ENCODE measurements at places on chromosomes 5 and 9.

DNA sequence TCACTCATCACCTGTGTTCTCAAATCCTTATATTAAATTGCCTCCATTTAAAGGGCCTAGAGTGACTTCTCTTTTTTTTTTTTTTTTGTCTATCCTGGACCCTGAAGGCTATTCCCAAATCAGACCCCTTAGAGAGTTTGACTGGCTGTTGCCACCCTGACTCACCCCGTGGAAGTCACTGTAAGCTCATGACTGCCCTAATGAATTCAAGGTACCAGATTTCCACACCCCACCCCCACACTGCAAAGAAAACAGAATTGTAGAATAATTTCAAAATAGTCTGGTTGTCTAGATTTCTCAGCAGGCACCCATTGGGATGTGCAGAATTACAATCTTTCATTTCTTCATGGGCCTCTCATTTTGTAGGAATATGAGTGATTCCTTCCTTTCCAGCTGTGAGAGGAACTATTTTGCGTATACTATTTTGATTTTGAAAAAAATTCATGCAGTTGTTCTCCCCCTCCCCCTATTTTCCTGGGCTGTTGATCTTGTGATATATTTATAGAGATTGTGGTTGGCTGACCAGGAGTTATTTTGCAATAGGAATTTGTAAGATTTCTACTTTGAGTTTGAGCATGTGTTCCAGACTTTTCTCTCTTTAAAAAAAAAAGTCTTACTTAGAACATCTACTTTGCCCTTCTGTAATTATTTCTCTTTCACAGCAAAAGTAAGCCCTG lies 79.1 kb downstream of the ZNF618 start:
- DNase-seq: no peak

- DNase-seq: peak; percentile 2
Measured at GRCh38 chr9:3080951-3081350, 237.1 kb upstream of the PUM3 start.

GRCh38 chr5:137292461-137293027 lies 206.6 kb downstream of the SPOCK1 start:
- no peak for DNase-seq

DNA sequence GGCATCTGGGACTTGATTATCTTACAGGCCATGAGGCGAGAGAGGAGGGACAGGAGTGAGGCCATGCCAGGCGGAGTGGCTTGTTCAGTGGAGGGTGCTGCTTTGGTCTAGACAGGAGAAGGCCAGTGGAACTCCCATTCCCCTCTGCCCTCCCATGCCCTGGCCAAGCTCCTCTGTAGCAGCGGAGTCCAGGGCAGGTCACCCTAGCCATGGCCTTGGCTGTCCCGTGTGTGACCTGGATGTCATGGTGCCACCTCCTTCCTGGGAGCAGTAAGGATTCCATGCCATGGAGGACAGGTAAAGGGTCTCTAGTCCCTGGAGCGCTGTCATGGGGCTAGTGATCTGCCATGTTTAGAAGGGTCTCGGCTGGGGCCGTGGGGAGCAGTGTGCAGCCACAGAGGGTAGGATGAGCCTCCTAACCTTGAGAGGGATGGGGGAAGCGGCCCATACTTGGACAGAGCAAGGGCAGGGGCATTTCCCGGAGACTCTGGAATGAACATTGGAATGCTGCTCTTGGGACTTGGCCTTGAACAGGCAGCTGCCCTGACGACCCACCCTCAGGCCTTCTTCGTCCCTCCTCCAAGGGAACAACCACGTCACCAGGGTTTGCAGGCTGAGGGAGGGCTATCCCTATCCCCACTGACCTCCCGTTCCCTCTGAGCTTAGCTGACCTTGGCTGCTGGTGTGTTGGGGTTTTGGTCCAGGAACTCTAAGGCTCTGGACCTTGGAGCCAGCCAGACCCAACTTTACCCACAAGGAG lies 100.4 kb downstream of the DAB2IP start:
- DNase-seq: no peak

DNA sequence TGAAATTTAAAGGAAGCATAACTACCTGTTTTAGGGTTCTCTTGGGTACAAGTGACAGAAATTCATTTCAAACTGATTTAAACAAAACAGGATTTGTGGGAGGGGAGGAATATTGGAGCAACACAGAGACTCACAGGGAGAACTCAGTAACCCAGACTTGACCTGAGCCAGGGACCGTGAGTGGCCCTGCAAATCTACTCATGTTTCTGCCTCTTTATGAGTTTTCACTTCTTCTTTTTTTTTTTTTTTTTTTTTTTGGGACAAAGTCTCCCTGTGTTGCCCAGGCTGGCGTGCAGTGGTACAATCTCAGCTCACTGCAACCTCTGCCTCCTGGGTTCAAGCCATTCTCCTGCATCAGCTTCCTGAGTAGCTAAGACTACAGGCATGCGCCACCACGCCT lies 405.6 kb upstream of the ZNF608 start:
- no peak for DNase-seq

- DNase-seq: no peak
Measured at GRCh38 chr9:127971357-127972235, 9.2 kb downstream of the EEIG1 start.

Data from H54 (cell line).